ENCODE measurements at places on chromosomes 5 and 9. TPM values are rescaled to one million over a fixed set of nuclear protein-coding genes. Genes with fewer than 3 reads are reported as not detected.

DNA sequence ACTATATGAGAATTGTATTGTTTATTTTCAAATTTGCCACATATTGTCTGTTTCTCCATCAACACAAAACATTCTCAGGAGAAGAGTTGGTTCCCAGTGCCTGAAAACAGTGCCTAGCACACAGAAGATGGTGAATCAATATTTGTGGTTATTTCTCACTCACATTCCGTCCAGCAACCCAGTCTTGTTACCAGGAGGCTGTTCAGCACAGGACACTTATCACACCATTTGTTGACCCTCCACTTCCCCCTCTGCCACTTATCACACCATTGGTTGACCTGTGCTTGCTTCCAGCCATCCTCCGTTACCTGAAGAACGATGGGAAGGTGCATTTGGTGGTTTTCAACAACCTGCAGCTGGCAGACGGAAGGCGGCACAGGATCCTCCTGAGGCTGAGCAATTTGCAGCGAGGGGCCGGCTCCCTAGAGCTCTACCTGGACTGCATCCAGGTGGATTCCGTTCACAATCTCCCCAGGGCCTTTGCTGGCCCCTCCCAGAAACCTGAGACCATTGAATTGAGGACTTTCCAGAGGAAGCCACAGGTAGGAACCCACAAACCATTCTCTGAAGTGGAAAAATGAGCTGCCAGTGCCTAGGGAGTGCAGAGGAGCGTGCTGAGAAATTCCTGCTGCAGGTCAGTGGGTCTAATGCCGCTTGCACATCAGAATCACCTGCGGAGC is 20.5 kb downstream of the THBS4 start:
- H3K36me3 ChIP-seq: no peaks in the 10 kb centered on the region
- DNase-seq: no peak
- no peak overlapping the region for H3K4me3 ChIP-seq

DNA sequence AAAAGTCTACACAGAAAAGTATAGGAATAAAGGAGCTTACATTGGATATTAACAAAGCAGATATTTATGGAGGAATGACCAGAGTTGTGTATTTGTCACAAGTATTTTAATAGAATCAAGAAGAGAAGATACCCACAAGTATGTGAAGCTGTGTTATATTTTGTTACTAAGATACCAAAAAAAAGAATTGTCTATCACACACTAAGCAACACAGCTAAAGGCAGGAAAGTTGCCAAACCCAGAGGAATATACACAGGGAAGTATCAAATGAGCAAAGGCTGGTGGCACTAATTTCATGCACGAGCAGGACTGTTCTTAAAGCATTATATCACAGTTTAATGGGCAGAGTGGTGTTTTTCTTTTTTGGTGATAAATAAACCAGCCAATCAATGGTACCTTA is 30.9 kb upstream of the RAI14 start:
- no peaks in the 10 kb centered on the region for H3K27me3 ChIP-seq
- no peaks in the 10 kb centered on the region for H3K4me1 ChIP-seq
- H3K27ac ChIP-seq: no peak overlapping the region
- DNase-seq: no peak
- H3K36me3 ChIP-seq: no peaks in the 10 kb centered on the region
- no peak overlapping the region for H3K4me3 ChIP-seq

- peaks cover 3% of the 10 kb centered on the region for H3K4me1 ChIP-seq
- H3K27me3 ChIP-seq: no peaks in the 10 kb centered on the region
- DNase-seq: no peak
- no peak overlapping the region for H3K4me3 ChIP-seq
Observed at GRCh38 chr5:115858396-115858795, 16.7 kb downstream of the AP3S1 start.

Gene NR2F1-AS1
- 2.3 TPM for total RNA-seq

Gene HBEGF
- total RNA-seq: 0.65 TPM
